ENCODE measurements at places on chromosomes 5 and 9.

DNA sequence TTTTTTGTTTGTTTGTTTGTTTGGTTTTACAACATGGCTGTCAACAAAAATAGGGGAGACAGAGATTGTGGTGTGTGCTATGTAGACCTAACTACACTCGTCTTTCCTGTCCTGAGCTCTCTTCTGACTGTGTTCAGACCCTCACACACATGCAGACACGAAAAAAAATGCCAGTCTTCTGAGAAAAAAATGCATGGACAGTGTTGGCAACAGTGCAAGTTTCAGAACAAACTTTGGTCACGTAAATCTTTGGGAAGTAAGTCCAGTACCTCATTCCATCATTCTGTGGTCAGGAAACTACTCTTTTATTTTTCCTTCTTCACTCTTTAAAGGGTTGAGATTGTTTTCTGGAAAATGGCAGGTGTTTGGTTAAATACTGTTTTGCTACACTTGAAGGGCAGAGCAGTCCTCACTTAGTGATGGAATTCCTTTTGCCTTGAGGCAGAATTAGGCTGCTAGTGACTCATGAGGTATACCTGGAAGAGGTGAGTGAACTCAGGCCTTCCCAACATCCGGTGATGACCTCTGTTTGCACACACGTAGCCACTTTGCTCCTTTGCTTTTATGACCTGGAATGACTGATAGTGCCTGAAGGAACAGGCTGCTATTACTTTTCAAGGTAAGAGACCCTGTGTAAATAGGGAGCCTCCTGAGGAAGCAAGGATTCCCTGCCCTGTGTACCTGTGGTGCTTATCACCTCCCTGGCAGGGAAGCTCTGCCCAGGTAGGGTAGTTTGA, 81.6 kb upstream of the TNFAIP8 start:
- no peak for DNase-seq

DNA sequence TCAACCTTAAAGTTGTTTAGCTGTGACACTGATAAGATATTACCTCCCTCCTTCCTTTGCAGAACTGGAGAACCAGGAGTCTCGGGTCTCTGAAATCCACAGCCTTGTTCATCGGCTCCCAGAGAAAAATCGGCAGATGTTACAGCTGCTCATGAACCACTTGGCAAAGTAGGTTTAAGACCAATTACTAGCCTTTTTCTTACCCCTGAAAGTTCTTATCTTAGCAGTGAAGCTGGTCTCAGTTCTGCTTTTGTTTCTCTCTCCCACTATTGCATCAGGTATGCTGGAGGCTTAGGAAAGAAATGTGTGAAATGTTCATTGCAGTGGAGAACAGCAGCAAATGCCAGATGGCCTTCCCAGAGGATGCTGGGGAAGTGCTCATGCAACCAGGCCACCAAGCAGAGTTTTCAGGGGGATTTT, 287.4 kb downstream of the ARHGAP26 start:
- DNase-seq = no peak

- DNase-seq = no peak
Observed at GRCh38 chr9:82445556-82445955, 457.0 kb downstream of the SPATA31D1 start.

- DNase-seq = no peak
Observed at GRCh38 chr9:10232352-10232930, 380.4 kb downstream of the PTPRD start.

DNA sequence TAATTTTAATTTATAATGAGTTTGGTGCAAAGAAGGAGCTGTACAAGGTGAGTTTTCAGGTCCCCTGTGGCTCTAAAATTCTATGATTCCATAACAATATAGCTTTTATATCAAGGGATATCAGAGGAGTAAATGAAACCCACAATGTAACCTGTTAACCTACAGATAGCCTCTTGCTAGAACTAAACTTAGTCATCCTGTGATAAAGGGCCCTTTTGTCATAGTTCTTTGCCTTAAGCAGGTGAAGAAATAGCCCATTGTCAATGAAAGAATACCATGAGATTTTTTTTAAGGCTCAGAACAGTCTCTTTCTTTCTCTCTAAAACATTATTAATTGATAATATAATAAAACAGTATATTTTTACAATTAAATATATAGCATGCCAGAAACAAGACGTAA, 127.8 kb downstream of the NFIB start:
- no peak for DNase-seq

- no peak for DNase-seq
Observed at GRCh38 chr9:35972093-35972492, 14.1 kb upstream of the OR2S2 start.

GRCh38 chr9:98625728-98626127, 83.0 kb downstream of the GABBR2 start:
- no peak for DNase-seq

GRCh38 chr5:89275066-89275855, 392.3 kb upstream of the MEF2C start:
- no peak for DNase-seq

GRCh38 chr5:138015916-138016315, 17.0 kb downstream of the FAM13B start:
- DNase-seq = no peak

- DNase-seq = no peak
Observed at GRCh38 chr9:21974722-21975409, 19.3 kb downstream of the CDKN2A start.

DNA sequence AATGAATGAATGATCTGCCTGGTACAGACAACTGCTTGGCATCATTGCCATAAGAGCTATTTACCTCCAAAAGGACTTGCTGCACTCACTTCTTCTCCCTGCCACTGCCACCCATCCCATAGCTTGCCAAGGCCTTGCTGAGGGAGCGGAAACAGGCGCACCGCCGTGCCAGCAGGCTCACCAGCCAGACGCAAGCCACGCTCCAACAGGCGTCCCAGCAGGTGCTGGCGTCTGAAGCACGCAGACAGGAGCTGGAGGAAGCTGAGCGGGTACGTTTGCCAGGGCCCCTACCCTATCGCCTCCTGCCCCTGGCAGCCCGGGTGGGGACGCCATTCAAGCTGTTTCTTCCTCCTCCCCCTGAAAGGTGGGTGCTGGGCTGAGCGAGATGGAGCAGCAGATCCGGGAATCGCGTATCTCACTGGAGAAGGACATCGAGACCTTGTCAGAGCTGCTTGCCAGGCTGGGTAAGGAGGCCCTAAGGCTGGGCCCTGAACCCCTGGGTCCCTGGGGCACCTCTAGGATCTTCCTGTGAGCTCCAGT, 8.9 kb upstream of the AIF1L start:
- no peak for DNase-seq

- DNase-seq = no peak
Observed at GRCh38 chr5:111748304-111748763, 8.7 kb downstream of the NREP start.

- DNase-seq = no peak
Observed at GRCh38 chr9:83041771-83042170, 21.2 kb downstream of the RASEF start.

DNA sequence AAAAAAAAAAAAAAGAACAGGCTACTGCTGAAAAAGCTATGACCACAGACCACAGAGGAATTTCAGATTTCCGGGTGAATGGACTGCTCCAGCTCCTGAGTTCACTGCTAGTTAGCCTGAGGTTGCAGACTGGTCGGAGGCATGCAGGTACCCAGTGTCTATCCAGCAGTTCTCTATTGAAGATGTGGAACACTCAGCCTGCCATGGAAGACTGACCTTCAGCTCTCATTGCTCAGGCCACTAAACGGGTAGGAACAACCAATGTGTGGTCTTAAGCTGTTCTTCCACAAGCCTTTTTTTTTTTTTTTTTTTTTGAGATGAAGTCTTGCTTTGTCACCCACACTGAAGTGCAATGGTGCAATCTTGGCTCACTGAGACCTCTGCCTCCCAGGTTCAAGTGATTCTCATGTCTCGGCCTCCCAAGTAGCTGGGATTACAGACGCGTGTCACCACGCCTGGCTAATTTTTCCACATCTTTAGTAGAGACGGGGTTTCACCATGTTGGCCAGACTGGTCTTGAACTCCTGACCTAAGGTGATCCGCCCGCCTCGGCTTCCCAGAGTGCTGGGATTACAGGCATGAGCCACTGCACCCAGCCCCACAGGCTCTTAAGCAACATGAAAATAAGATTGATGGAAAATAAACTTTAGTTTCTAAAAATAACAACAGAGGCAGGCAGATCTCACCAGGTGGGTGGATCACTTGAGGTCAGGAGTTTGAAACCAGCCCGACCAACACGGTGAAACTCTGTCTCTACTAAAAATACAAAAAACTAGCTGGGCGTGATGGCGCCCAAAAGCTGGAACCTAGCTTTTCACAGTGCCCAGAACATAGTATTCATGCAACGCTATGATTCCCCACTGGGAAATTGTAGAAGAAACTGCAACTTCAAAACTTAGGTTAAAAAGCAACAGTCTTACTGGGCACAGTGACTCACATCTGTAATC, 20.0 kb upstream of the NPM1 start:
- no peak for DNase-seq

DNA sequence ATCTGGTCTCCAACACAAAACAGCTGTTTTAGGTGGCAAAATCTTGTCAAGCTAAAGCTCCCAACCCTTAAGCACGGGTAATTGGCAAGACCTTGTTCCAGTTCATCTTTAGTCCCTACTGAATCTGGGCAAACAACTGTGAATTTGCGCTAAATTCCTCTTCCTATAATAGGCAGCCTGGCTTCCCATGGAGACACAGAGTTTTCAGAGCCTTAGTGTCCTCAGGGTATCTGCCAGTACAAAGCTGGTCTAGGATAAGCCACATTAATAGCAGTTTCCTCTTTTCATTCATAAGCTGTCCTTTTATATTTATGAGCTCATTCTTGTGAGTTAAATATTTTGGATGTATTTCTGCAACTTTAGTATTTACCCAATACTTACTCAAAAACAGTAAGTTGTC, 59.5 kb downstream of the FGF10 start:
- no peak for DNase-seq

- no peak for DNase-seq
Observed at GRCh38 chr5:56467176-56467717, 234.1 kb upstream of the ANKRD55 start.

GRCh38 chr5:72611118-72611730, 104.0 kb upstream of the ZNF366 start:
- peak; percentile 62 for DNase-seq

DNA sequence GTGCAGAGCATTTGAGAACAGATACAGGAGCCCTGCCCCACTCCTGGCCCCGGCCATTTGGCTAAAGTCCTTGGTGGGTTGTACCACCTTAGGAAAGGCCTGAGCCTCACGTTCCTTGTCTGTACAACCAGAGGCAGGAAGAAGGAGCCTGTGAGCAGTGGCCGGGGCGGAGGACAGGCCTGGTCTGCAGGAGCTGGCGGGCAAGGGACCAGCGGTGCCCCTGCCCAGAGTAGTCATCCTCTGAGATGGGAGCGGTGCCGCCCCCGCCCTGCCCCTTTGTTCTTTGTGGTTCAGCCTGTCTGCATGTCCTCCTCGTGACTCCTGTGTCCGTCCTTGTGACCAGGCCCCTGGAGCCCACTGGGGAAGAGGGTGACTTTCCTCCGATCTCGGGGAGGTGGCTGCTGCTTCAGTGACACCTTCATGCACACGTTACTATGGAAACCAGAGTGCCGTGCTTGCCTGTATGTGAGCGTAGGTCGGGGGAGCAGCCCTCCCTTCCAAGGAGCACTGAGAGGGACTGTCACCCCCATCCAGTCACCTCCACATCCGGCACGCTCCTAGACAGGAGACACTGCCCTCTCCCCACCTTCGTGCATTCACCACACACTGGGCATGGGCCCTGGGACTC, 42.9 kb downstream of the UNC5A start:
- no peak for DNase-seq

DNA sequence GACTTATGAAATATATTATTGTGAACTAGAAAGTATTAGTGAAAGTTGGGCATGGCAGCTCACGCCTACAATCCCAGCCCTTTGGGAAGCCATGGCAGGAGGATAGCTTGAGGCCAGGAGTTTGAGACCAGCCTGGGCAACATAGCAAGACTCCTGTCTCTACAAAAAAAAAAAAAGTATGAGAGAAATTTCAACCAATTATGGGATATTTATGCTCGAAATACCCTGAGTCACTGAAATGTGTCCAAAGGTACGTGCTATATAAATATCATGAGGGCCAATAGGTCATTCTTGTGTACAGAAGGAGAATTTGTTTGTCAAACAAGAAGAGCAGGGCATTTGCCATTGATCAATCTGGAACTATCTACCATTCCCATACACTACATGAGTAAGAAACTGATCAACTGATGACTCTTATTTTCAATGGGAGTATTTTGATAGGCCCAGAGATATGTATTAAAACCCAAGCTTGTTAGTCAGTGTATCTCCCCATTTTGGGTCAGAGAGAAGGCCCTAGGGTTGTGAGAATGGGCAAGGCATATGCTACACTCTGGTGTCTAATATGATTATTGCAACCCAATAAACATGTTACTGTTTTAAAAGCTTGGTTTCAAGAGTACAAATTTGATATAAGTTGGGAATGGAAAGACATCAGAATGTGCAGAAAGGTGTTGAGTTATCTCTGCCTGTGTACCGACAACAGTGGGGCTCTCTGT, 21.7 kb upstream of the HOMER1 start:
- no peak for DNase-seq

DNA sequence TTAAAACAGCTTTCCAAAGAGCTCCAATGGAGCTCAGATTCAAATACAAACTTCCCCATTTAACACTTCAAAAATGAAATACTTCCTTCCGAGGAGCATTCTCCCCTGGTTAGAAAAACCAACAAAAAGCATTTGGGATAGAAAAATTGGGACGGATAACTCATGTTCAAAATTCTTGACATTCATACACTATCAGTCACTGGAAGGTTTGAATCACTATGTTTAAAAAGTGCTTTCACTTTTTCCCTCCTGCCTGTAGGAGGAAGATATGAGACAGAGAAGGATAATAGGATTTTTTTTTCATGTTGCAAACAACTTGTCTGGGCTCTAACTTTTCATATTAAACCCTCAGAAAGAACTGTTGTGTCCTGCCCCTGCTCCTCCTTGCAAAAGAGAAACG, 412.0 kb downstream of the ACTL7B start:
- no peak for DNase-seq

GRCh38 chr5:51810592-51810991, 427.3 kb downstream of the ISL1 start:
- DNase-seq = no peak

- DNase-seq = no peak
Observed at GRCh38 chr5:83401775-83402174, 69.8 kb upstream of the VCAN start.

DNA sequence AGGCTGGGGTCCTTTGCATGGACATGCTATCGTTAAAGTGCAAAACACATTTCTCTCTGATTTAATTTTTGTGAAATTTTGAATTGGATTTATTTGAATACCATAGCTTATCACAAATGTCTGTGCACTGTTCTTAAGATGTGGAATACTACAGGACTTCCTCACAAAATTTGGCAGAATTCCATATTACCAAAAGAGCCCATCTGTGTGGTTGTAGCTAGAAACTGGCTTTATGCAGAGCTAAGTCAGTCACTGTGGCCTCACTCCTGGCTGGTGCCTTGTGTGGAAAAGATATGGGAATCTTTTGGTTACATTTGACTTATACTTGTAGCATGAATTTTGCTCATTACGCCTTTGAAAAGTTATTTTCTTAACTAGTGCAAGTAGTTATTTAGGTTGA, 35.5 kb downstream of the ACO1 start:
- no peak for DNase-seq

GRCh38 chr9:128798896-128799295, 11.8 kb downstream of the TBC1D13 start:
- DNase-seq = no peak
